ENCODE measurements at places on chromosomes 16 and 17.

DNA sequence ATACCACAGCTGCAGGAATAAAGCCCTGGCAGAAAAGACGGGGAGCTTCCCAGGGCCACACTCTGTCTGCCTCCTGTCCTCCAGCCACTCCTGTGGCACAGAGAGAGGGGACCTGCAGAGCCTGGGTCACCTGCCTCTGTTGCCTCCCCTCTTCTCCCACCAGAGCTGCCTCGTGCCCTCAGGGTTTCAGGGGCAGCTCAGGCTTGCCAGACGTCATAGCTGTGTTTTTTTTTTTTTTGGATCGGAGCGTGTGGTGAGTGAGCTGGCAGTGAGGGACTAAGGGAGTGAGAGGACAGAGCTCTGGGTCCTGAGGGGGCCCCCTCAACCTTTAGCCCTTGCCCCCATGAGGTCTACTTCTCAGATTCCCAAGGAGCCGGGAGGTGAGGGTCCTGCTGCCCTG lies 2.1 kb downstream of the PIK3R6 start:
- no peak for DNase-seq

GRCh38 chr17:82217120-82217529 lies 4.5 kb upstream of the CCDC57 start:
- DNase-seq = no peak

GRCh38 chr17:17628388-17629008 lies 37.0 kb upstream of the PEMT start:
- DNase-seq = peak; percentile 9

DNA sequence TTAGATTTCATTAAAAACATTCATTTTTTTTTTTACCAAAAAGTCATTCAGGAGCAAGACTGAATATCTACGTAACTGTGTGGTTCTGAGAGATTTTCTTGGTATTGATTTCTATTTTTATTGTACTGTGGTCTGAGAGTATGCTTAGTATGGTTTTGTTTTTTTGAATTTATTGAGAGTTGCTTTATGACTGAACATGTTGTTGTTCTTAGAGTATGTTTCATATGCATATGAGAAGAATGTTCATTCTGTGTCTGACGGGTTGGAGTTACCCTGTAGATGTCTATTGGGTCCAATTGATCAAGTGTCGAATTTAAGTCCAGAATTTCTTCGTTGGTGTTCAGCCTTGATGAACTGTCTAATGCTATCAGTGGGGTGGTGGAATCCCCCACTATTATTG lies 306.0 kb upstream of the KCNJ16 start:
- DNase-seq = no peak

DNA sequence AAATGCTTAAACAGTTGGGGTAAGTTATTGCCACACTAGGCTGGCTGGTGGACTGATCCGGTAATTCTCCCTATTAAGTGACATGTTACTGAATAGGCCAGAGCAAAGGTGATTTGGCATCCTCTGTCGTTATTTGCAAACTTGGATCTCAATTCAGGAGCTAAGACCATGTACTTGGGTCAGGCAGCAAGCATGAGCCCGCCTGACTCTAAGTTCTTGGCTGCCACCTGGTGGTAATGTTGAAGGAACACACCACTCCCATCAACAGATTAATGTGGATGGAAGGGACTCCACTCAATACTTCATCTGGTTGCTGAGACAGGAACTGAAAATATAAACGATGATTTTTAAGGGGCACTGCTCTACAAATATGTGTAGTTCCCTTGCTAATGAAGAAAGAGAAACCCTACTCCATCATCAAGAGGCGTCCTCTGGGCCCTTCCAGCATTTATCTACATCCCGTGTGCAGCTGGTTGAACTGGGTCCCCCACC lies 70.8 kb downstream of the EMP2 start:
- DNase-seq = peak; percentile 39

DNA sequence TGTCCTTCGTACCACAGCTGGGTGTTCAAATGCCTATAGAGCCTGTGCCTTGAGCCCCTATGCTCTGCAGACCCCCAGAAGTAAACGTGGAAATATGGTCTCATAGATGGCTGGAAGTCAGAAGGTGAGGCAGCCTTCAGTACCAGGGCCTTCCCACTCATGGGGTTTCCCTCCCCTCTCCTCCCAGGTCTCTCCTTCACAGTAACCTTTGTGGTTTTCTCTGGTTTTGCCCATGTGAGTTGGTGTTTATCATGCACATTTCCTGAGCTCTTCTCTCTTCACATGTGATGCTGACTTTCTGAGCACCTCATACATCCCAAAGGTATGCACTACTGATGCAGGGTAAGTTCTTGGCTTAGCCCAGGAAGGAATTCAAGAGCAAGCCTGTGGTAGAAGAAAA lies 35.4 kb downstream of the TMEM114 start:
- DNase-seq = no peak

DNA sequence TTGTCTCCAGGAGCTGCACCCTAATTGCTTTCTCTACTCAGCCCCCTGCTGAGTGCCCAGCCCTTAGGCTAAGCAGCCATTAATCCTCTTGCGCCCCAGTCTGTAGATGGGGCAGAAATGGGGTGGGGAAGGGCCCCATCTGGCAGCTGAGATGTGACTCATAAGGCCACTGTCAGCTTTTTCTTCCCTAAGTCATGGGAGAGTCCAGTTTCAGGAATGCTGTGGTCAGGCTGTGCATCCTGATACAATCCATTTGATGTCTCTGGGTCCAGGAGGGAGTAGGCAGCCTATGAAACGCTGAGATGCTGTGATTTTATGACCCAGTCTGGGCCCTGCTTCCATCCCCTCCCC lies 12.3 kb downstream of the PLXDC1 start:
- DNase-seq = no peak

DNA sequence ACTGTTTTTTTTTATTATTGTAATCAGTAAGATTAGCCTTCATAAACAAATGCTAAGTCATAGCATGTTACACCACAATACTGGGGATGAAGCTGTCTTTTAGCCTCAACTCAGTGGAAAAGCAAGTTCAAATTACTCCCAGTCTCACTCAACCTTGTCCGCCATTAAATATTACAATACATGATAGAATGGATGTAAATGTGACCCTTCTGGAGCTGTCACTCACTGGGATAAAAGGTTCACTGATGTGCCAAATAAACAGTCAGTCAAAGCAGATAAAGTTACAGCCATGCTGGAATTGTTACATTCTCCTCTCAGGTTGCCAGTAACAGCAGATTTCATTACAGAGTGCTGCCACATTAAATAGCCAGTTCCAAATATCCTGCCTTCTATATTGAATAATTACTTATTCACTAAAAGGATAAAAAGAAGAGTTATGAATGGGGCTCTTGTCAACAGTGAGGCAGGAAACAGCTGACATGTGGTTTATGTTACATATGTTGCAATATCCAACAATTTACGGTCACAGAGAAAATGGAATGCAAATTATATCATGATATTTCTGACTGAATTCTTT lies 53.4 kb downstream of the BRIP1 start:
- DNase-seq = no peak

GRCh38 chr17:901191-901950 lies 78.2 kb downstream of the NXN start:
- DNase-seq = no peak

DNA sequence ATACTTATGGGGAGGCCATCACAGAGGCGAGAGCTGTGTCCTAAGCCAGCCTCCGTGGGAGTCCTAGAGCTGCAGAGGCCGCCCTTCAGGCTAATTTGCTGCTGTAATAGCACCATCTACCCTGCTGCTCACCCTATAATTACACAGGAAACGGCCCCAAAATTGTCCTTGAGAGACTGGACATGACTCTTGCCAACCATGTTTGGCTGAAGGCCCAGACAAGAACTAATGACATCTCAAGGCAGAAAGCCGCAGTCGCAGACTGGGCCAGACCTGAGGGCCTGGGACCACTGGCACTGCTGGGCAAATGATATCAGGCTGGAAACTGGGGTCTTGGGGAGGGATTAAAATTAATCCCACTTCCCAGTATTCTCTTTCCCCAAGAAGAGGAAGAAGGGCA lies 24.1 kb downstream of the PSMD7 start:
- DNase-seq = no peak

DNA sequence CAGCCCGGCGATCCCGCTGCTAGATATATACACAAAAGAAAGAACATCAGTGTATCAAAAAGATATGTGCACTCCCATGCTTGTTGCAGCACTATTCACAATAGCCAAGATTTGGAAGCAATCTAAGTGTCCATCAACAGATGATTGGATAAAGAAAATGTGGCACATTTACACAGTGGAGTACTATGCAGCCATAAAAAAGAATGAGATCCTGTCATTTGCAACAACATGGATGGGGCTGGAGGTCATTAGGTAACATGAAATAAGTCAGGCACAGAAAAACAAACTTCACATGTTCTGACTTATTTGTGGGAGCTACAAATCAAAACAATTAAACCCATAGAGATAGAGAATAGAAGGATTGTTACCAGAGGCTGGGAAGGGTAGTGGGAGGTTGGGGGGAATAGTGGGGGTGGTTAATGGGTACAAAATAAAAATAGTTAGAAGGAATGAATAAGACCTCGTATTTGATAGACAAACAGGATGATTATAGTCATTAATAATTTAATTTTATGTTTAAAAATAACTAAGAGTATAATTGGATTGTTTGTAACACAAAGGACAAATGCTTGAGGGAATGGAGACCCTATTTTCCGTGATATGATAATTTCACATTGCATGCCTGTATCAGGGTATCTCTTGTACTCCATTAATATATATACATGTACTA lies 176.7 kb upstream of the NOG start:
- no peak for DNase-seq

DNA sequence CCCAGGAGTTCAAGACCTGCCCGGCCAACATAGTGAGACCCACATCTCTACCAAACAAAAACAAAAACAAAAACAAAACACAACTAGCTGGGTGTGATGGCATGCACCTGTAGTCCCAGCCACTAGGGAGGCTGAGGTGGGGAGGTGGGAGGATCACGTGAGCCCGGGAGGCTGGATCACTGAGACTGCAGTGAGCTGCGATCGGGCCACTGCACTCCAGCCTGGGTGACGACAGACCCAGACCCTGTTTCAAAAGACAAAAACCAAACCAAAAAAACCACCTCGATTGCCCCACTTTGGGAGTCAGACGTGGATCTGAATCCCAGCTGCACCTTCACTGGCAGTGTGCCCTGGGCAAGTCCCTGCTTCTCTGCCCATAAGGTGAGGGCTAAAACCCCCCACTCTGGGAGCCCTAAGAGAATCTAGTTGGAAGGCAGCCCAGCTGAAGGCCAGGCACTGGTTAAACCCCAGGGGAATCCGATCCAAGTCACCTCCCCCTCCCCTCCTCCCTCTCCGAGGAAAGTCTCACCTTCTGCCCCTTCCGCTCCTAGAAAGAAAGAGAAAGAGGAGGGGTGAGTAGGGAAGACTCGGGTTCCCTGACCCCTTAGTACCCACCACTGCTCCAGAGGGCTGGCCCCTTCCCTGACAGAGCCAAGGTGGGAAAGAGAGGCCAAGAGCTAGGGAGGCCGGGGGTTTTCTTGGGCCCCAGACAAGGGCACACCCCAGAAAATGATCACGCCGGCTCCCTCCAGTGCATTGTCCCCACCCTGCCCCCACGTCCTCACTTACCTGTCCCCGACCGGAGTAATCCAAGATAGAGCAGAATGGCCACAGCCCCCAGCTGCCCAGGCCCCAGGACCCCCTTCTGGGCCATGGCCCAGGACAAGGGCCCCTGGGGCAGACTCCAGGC lies 647 bp downstream of the PRSS8 start:
- DNase-seq = no peak

GRCh38 chr17:7261379-7262191 lies 693 bp downstream of the CLDN7 start:
- no peak for DNase-seq

DNA sequence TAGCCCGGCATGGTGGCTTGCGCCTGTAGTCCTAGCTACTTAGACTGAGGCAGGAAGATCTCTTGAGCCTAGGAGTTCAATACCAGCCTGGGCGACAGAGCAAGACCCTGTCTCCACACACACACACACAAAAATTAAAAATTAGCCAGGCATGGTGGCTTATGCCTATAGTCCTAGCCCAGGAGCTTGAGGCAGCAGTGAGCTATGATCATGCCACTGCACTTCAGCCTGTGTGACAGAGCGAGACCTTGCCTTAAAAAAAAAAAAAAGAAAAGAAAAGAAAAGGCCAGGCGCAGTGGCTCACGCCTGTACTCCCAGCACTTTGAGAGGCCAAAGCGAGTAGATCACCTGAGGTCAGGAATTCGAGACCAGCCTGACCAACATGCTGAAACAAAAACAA lies 23.9 kb downstream of the C17orf75 start:
- DNase-seq = no peak
